Bone marrow (tissue), 2 donors: ENCODE measurements at places on chromosomes 13 and 19.

- DNase-seq, result no peak
Measured at GRCh38 chr19:16117594-16118033, 5.9 kb downstream of the RAB8A start.

DNA sequence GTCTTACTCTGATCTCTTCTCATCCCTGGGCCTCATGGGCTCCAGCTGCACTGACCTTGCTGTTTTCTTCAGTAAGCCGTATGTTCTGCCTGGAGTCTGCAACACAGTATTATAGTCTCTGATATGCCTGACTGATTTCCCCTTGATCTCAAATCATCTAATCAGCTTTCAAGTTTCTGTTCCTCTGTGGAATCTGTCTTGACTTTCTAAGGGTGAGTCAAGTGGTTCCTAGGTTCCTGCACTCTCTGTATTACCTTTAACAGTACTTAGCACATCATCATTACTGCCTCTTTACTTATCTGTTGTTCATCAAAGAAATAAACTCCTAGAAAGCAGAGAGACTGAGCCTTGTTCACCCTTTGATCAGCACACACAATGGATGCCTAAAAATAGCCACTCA, 350.7 kb downstream of the LMO7 start:
- no peak for DNase-seq

- no peak for DNase-seq
Measured at GRCh38 chr19:34209726-34210125, 37.4 kb downstream of the LSM14A start.

DNA sequence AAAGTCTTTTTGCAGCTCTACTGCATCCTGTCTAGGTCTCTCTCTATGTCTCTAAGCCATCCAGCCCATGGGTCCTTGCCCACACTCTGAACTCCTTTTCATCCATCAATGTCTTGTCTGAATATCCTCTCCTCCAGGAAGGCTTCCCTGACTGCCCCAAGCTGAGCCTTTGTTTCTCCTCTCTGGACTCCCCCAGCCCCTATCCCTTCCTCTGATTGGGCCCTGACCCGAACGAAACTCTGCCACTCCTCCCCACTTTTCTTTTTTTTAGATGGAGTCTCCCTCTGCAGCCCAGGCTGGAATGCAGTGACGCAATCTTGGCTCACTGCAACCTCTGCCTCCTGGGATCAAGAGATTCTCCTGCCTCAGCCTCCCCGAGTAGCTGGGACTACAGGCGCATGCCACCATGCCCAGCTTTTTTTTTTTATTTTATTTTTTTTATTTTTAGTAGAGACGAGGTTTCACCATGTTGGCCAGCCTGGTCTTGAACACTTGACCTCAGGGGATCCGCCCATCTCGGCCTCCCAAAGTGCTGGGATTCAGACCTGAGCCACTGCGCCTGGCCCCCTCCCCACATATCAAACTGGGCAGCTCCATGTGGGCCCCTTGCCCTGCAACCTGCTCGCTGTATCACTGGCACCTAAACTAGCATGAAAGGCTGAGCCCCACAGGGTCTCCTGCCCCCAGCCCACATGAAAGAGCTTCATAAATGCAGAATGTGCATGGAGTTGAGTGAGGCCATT, 870 bp upstream of the UNC13A start:
- DNase-seq, result no peak

DNA sequence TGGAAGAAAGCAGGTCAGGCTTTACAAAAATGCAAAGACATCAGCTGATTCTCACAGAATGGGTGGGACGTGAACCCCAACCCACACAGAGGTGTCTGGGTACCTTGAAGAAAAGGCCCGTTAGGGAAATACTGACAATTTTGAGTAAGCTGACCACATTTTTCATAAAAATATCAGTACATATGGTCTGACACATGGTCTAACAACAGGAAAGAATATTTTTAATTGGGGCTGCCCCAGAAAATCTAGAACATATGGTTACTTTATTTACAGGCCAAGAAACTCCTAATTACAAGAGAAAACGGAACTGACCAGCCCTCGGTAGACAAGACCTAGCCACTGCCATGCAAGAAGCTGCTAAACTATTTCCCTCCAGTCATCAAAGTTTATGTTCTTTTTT, 48.7 kb upstream of the ITM2B start:
- no peak for DNase-seq

DNA sequence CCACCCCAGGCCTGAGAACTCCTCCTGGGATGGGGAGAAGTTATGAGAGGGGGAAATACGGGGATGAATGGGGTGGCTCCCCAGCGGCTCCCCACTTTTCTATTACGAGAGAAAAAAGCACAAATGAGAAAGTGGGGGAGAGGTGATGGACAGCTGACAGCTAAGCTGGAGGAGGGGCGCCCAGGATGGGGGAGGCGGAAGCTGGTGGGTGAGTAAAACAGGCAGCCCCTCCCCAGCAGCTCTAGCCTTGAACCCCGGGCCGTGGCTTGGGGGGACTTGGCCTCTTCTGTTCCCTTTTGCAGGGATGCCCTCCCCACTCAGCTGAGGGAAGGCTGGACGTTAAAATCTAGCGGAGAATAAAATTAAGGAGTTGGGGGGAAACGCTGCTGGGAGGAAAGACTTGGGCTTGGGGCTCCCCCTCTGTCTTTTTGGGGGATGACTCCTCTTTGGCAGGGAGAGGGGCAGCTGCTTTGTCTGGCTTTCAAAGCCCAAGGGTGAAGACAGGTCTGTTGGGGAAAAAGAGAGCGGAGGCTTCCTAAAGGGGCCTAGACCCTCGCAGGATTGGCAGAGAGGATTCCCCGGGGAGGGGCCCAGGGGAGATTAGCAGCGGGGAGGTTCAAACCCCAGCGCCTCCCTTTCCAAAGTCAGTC, 1.4 kb upstream of the SAMD1 start:
- DNase-seq, result no peak

DNA sequence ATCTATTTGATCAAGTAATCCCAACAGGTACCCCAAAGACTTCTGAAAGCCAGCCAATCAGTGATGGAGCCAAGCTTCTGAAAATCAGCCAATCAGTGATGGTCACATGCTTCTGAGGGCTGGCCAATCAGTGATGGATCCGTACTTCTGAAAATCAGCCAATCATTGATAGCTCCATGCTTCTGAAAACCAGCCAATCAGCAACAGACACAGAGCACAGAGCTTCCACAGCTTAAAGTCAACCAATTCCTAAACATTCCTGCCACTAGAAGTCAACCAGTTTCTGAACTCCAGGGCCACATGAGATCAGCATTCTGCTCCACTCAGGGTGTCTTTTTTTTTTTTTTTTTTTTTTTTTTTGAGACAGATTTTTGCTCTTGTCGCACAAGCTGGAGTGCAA, 8.2 kb upstream of the HSD17B14 start:
- DNase-seq, result no peak

DNA sequence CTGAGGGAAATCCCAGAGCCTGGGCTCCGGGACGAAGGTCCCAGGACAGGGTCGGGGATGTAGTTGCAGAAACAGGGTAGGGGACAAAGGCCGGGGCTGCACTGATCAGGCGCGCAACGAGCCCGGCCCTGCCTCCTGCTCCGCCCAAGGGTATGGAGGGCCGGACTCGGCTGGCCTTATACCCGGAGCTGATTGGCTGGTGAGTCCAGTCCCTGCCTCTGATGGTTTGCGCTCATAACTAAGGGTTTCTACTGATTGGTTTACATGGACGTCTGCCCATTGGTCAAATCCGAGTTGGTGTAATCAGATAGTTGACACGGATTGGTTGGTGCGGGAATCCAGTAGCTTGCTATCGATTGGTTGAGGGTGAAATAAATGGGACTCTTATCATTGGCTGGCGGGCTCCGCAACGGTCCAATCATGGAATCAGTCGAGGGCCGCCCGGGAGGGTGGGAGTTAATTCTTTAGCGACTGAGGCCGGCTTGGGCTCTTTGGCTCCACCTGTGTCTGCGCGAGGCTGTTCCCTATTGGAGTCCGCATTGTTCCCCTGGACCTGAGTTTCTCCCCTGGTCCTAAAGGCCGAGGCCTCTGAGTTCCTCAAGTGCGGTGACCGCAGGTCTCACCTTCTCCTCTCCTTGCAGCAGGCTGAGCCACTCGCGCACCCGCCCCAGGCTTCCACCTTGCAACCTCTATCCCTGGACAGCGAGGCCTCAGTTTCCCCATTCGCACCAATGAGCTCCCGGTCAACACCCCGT, 570 bp upstream of the MPND start:
- DNase-seq, result peak; percentile 89

- DNase-seq, result no peak
Measured at GRCh38 chr13:98134901-98135300, 8.0 kb upstream of the FARP1 start.

GRCh38 chr19:9622531-9622930, 1.5 kb upstream of the ZNF561 start:
- DNase-seq, result no peak

- no peak for DNase-seq
Measured at GRCh38 chr13:44075113-44075512, 195.4 kb downstream of the LACC1 start.

GRCh38 chr13:28755546-28755870, 36.7 kb upstream of the SLC46A3 start:
- DNase-seq, result no peak
